ENCODE measurements at places on chromosomes 12 and 14. TPM values are rescaled to one million over a fixed set of nuclear protein-coding genes. Genes with fewer than 3 reads are reported as not detected.

GRCh38 chr12:77745624-77746023 lies 85.1 kb upstream of the NAV3 start:
- no peak for DNase-seq

The LUM gene
- 0.76 TPM for polyA plus RNA-seq

DNA sequence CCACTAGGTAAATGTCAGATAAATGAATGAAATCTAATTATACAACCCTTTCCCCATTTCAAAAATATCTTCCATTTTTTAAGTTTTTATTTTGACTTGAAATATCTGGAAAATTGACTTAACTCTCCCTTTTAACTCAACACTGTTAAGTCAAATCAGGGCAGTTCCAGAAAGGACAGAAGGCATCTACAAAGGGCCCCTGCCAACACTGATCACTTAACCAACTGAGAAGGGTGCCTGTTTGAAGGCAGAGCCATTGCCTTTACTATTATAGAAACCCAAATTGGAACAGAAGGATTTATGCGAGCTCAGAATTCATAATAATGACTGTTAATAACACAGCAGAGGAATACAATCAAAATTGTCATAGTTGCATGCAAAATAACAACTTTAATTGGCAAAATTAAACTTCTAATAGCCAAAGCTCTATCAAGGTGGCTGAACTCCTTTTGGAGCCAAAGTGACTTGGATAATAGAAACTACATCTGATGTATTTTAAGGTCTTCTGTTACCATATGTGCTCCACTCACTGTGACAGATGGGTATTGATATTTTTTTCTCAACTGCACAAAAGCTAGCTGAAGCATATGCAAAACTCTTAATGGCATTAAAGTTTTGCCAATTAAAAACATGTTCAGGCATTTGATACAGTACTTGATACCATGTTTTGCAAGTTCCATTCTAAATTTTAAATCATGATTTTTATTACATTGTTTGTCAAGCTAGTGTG lies 383.8 kb downstream of the NOVA1 start:
- peak; percentile 96 for DNase-seq

DNA sequence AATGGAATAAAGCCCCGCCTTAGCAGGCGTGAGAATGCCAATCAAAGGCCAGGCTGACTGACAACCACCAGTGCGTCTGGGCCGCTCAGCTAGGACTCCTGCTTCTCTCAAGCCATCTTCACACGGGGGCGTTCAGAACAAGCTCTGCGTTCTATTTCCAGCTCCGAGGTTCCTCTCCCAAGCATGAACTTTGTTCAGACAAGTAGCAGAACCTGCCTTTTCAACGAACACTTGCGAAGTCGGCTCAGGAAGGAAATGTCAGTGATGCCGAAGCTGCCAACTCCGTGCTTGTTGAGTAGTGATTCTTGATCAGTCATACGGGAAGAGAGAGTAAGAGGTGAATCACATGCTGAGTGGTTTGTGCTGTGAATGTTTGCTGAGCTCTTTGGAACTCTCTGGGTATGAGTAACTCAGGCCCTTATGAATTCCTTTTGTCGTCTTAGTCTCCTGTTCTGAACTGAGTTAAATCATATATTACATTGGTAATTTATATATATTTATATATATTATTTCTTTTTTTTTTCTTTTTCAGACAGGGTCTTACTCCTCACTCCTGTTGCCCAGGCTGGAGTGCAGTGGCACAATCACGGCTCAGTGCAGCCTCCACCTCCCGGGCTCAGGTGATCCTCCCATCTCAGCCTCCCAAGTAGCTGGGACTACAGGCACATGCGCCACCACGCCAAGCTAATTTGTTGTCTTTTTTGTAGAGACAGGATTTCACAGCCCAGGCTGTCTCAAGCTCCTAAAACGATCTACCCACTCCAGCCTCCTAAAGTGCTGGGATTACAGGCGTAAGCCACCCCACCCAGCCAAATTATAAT lies 29.4 kb upstream of the BCL7A start:
- no peak for DNase-seq

DNA sequence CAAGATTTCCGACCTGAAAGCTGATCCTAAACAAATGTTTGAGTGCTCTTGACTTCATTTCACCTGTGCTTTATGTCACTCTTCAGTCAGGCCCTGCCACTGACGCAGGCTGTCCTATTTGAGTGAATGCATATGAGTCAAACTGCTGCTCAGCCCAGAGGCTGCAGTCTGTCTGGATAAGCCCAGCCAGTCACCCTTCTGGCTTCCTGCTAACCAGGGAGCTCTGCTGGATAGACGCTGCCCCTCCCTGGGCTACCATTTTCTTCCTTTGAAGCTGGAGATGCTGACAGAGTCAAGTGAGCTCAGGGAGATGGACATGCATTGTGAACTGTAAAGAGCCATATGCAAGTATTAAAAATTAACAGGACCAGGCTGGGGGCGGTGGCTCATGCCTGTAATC lies 5.1 kb upstream of the TUNAR start:
- no peak for DNase-seq

The JKAMP gene
- 33.1 TPM for polyA plus RNA-seq

DNA sequence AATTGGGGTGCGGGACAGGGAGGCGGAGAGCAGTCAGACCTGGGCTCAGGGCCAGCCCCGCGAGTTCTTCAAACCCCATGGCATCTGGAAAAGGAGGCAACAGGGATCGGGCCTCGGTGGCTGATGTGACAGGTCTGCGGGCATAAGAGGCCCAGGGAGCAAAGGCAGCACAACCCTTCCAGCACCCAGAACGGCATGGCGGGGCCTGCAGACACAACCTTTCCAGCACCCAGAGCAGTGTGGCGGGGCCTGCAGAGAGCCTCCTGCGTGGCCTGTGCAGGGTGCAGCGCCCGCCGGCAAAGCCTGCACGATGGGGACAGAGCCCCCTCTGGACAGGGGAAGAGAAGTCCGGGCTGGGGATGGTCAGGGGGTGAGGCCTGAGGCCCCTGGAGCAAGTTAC lies 26.2 kb upstream of the TRAF3 start:
- no peak for DNase-seq

DNA sequence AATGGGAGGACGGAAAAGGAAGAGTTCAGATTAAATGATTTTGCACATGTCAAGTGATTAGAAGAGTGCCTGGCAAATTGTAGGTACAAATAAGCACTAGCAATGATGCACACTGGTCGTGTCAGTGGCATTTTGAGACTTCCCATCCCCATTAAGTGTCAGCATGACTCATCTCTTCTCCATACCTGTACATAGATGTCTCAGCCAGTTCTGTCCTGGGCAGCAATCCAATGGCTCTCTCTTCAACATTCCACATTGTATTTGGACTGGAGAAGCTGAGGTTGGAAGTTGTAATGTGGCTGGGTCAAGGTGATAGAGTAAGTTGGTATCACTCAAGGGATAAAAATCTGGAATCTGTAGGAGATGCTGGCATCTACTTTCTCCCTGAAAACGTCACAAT lies 742.7 kb downstream of the VRK1 start:
- no peak for DNase-seq

The BHLHE41 gene
- polyA plus RNA-seq: 24.7 TPM

GRCh38 chr12:117469883-117470483 lies 108.6 kb upstream of the NOS1 start:
- no peak for DNase-seq

The ADAM21 gene
- not detected for polyA plus RNA-seq

GRCh38 chr12:120538281-120539156 lies 4.4 kb downstream of the RNF10 start:
- no peak for DNase-seq

DNA sequence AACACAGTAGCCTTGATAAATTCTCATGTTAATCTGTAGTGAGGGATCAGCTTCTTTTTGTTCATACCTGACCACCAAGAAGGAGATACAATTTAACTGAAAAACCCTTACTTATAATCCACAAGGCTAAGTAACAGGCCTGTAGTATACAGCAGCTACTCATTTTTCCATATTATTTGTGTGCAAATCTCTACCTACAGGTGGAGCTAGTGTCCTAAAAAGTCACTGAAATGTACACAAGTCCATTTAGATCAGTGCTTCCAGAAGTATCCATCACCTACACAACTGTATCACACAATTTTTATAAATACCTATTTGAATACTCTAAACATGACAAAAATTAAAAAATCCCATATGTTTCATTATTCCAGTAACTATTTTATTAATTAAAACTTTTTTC lies 173.2 kb downstream of the SLC35F4 start:
- DNase-seq: peak; percentile 28

The SOS2 gene
- 15.3 TPM for polyA plus RNA-seq

Measured in brain (organoid and tissue), 16 donors.